Nucleus accumbens (tissue), 56 donors: ENCODE measurements at places on chromosomes 6 and 20.

DNA sequence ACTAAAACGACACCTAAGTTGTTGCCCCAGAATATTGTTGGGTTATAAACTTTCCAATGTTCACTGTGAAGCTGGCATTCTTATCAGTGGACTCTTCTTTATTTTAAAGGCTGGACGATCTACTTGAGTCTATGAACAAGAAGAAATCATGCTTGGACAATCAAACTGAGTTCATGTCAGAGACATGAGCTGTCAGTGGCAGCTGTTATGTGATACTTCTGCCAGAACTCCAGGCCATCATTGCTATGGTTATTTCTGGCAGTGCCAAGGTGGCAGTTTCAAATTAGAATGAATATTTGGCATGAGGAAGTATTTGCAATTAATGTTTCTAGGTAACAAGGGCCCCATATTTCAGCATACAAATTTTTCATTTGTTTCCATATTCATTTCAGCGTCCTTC is 417.3 kb downstream of the LMBRD1 start:
- no peak for DNase-seq

GRCh38 chr20:25275813-25276532 is 28.1 kb downstream of the PYGB start:
- no peak for DNase-seq

- no peak for DNase-seq
Observed at GRCh38 chr6:36927691-36928546, 26.6 kb upstream of the PI16 start.

DNA sequence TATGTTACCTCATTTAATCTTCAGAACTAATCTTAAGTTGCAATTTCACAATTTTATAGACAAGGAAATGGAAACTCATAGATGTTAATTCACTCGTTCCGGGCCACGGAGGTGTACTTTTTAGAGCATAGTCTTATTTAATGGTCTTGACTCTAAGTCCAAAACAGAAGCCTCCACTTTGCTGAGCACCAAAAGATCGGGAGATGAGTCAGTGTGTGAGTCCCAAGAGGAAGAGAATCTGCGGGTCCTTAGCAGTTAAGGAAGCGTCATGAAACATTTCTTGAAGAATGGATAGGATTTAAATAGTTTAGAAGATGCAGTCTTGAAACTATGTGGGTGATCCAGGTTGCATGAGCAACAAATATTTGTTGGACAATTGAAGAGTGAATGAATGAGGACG is 231.8 kb upstream of the QKI start:
- DNase-seq, result no peak

- DNase-seq, result no peak
Observed at GRCh38 chr20:64159711-64160110, 4.5 kb upstream of the MYT1 start.

DNA sequence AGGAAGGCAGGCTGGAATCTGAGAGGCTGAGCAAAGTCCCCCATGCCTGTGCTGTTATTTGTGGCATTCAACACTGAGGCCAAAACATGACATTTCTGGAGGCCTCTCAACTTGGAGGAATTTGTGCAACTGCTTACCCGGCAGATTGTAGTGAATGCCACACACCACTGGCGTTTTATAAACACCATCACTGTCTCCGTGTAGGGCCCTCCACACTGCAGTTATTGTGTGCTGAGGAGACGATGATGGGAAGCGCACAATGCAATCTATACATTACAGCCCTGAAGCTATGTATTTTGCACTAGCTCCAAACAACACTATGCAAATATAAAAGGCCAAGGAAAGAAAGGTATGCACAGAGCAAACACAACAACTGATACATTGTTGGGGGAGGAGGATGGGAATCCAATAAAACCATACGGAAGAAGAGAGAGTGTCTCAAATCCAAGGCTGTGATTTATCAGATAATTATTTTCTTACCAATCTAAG is 106.5 kb downstream of the SMLR1 start:
- DNase-seq, result peak; percentile 30

GRCh38 chr6:156555116-156555515 is 222.1 kb upstream of the ARID1B start:
- DNase-seq, result no peak

DNA sequence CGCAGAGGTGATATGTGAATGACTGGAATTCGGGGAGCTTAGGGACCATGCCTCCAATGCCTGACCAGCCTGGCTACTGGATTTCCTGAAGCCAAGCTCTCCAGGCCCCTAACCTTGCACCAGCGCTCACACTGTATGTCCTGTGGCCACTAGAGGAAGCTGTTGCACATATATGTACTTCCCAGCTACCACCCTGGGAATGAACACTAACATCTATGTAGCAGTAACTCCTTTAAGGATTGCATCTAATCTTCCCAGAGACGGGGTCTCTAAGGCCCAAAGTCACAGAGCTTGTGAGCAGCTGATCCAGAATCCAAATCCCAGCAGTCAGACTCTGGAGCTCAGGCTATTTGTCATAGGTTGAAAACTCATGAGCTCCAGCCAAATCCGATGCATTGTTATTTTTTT is 20.4 kb upstream of the BPIFB1 start:
- DNase-seq, result no peak

GRCh38 chr6:119881416-119881815 is 531.9 kb upstream of the MAN1A1 start:
- no peak for DNase-seq

GRCh38 chr6:56450882-56451739 is 191.6 kb downstream of the DST start:
- peak; percentile 1 for DNase-seq

GRCh38 chr6:46876126-46876525 is 45.6 kb downstream of the ADGRF5 start:
- DNase-seq, result no peak

DNA sequence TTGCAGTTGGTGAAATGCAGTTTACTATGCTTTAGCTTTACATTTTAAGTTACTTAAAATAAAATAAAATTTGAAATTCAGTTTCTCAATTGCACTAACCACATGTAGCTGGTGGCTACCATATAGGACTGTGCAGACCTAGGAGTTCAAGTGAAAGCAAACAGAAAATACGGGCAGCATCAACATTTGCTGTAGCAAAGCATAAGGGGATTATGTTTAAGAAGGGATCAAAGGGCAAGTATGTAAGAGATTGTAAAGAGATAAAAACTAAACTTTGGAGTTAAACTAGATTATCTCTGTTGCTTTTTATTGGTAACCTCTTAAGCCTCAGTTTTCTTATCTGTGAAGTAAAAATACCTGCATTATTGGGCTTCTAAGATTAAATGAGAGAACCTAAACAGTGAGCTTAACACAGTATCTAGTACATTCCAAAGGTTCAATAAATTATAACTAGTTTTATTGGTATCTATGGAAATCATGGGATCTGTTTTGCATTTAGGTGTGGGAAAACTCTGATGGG is 81.2 kb downstream of the SPTLC3 start:
- DNase-seq, result no peak

DNA sequence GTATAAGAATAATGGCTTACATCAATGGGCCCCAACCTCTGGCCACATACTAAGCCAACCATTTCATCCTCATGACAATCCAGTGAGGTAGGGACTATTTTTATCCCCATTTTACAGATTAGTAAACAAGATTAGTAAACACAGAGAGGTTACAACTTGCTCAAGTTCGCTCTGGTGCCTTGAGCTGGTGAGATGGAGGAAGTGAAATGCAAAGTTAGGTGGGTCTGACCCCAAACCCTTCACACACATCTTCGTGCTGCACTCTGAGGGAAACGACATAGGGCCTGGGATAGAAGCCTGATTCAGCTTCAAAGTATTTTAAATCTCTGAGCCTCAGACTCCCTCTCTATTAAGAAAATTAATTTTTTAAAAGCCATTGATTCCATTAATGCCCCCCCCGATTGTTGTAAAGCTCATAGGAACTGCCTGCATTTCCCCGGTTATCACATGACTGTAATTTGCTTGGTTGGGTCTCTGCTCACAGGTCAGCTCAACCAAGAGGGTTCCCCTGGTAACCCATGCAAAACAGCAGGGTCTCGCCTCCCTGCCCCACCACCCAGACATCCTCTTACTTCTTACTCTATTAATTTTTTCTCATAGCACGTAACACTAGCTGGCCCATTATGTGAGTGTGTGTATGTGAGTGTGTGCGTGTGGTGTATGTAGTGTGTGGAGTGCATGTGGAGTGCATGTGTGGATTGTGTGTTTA is 221.2 kb downstream of the MAFB start:
- no peak for DNase-seq

DNA sequence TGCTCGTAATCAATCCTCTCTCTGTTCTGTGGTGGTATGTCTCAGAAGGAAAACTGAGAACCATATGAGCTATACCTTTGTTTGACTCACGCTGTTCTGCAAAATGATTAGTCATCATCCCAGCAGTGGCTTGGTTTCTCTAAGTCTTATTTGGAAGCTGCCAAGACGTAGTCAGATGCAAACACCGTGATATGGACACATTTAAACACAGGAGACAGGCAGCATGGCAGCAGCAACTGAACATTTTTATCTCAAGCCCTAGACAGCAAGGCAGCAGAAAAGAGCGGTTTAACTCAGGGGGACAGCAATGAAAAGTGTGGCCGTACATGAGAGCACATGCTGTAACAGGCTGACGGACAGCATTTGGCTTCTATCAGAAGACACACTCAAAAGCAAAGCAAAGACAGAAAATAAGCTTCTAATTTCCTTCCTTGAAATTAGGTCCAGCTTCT is 1295.1 kb downstream of the EPHA7 start:
- DNase-seq, result no peak

DNA sequence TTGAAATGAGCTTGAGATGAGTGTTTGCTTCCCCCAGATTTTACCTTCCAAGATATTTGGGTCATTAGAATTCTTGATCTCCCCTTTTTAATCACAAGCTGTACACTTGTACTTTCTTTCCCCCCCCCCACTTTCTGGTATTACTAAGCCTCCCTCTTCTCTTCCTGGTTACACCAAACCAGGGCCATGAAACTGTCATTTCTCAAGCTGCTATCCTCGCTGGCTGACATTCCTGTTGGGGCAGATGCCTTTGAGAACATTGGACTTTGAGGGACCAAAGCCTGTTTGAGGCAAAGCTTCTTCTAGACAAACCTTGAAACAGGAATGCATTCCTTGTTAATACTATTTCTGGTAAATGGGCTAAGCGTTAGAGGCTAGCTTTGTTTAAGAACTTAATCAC is 32.3 kb upstream of the MAP3K7 start:
- DNase-seq, result no peak

GRCh38 chr6:156955494-156956183 is 178.5 kb downstream of the ARID1B start:
- no peak for DNase-seq

GRCh38 chr6:164854526-164854925 is 454.9 kb downstream of the C6orf118 start:
- no peak for DNase-seq

DNA sequence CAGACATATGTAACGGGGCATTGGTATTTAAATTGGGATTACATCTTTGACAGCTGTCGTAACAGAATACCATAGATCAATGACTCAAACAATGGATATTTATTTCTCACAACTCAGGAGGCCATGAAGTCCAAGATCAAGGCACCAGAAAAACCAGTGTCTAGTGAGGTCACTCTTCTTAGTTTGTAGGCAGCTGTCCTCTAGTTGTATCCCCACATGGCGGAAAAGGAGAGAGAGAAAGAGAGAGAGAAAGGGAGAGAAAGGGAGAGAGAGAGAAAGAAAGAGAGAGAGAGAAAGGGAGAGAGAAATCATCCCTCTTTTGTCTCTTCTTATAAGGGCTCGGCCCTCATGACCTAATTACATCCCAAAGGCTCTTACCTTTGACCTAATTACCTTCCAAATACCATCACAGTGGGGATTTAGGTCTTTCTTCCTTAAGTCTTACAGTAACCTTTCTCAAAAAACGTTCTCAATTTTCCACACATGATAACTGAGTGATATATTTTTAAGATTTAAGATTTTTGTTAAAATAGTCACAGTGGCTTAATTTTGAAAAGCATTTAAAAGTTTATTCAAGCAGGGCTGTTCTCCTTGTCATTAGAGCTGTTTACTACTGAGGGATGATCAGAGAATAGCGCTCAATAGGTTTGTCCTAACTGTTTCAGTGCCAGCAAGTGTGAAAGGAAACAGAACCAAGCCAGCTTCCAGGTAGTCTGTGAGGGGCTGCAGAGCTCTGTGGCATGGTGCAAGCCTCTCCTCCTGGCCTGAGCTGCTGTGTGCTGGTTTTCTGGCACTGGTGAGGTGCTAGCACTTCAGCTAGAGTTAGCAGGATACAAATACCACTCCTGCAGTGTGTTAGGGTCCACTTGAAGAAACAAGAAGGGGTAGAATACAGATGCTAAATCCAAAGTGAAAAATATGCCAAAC is 79.0 kb downstream of the IMPG1 start:
- no peak for DNase-seq

- no peak for DNase-seq
Observed at GRCh38 chr6:167856999-167857660, 30.4 kb downstream of the AFDN start.

DNA sequence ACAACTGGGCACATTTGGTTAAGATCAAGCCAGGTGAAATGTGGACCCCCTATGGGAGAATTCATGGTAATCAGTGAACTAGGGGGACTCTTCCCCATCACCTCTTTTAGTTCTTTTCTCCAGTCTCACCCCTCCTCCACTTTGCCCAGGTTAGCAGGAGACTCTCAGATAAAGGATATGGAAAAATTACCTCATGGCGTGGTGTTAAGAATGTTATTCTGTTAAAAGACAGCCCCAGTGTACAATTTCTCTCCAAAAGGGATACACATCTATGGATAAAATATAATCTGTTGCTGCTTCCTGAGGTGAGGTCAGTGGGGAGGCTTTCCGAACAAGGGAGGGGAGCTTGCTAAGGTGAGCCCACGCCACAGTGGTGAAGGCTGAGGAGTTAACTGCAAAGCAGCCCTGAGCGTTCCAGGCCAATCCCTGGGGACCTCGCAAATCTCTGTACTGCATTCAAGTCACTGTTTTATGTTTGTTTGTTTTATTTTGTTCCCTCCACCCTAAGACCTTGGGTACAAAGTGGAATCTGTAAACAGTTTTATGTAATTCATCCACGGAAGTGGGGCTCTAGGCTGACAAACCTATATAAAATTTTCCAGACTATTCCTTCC is 52.0 kb downstream of the ADGRF1 start:
- no peak for DNase-seq

DNA sequence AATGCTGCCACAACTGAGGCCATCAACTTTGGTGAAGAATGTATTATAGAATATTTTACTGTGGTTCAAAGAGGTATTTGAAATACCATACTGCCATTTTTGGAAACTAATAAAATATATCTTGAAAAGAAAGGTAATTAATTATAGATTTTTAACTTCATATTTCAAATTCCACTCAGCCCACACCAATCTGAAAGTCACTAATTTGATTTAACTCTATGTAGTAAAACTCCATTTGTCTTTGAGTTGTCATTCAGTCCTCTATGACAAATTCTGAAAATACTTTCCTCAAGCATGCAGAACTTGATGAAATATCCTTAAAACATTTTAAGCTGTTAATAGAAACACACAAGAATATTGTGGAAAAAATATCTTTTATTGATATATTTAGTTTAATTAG is 1196.7 kb upstream of the CITED2 start:
- no peak for DNase-seq

- DNase-seq, result no peak
Observed at GRCh38 chr6:107654764-107655163, 164.8 kb downstream of the SOBP start.

DNA sequence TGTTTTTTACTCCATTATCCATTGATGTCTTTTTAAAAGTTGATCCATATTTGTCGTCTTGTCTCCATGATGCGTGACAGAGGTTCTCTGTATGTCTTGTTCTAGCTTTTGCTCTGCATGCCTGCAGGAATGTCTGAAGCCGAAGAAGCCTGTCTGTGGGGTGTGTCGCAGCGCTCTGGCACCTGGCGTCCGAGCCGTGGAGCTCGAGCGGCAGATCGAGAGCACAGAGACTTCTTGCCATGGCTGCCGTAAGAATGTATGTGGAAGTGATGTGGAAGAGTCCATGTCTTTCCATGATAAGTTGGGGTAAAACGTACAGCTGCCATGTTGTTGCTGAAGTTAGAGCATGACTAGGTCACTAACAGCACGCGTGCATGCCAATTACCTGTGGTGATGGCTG is 5.3 kb downstream of the RNF114 start:
- no peak for DNase-seq
